ENCODE measurements at places on chromosomes 2 and 18. TPM values are rescaled to one million over a fixed set of nuclear protein-coding genes. Genes with fewer than 3 reads are reported as not detected.
A peak's percentile ranks its signal among the peaks of the same experiment; 100 is the strongest.

AGAP1 gene
- total RNA-seq: 15.4 TPM

MC4R gene
- not detected for total RNA-seq

LOXHD1 gene
- total RNA-seq: 0.32 TPM

NCKAP5 gene
- total RNA-seq: 2.2 TPM

PRSS56 gene
- 0.35 TPM for total RNA-seq

LINC00305 gene
- not detected for total RNA-seq

EFR3B gene
- 4.5 TPM for total RNA-seq

DOK6 gene
- 4.4 TPM for total RNA-seq

OSR1 gene
- total RNA-seq: 9.8 TPM

STON1 gene
- 17.7 TPM for total RNA-seq

DNA sequence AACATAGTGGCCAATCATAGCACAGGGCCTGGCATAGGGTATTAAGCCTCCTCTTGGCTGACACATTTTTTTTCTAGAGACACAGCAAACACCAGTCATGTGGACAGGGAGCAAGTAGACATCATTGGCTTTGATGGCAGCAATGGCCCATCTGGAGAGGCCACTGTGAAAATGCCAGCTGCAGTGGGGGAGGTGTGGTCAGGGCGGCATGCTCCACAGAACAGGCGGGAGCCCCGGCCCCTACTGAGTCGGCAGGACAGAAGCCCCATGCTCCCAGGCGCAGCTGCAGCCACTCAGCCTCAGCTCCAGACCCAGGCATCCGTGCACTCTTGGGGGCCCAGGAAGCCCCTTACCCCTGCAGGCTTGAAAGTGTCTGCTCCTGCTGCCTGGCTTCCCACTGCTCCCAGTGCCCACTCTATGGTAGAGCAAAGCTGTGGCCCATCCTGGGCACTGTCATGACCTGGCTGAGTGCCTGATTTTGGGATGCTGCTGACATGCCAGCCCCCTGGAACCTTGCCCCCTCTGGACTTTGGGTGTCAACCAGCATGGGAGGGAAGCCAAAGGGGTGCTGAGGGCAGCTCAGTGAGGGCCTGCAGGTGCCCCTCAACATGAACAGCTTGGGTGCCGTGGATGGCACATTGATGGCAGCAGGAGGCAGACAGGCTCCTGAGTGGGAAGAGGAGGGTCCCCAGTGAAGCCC lies 23.3 kb upstream of the UBE2F start:
- DNase-seq: no peak

GRCh38 chr2:238383743-238384380 lies 42.9 kb upstream of the ASB1 start:
- DNase-seq: no peak

DNA sequence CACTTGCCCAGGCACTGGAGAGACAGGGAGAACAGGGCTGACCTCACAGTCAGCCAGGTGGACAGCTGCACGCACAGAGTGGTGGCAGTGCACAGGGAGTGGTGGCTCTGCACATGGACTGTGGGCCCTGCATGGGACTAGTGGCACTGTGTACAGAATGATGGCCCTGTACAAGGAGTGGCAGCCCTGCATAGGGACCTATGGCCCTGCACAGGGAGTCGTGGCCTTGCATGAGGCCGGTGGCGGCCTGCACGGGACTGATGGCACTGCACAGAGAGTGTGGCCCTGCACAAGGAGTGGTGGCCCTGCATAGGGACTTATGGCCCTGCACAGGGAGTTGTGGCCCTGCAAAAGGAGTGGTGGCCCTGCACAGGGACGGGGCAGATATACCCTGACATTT lies 19.1 kb upstream of the STEAP3 start:
- no peak for DNase-seq

GRCh38 chr2:241298673-241299072 lies 16.8 kb downstream of the HDLBP start:
- DNase-seq: no peak

- DNase-seq: peak; percentile 51
Measured at GRCh38 chr2:120766470-120767351, 31.0 kb downstream of the GLI2 start.

GRCh38 chr2:108182489-108182888 lies 57.3 kb upstream of the SULT1C3 start:
- DNase-seq: no peak

GRCh38 chr2:230322561-230323384 lies 4.2 kb upstream of the SP140L start:
- no peak for DNase-seq

- DNase-seq: no peak
Measured at GRCh38 chr2:192286093-192286701, 91.5 kb upstream of the TMEFF2 start.

- DNase-seq: no peak
Measured at GRCh38 chr2:33317369-33318007, 159.0 kb upstream of the RASGRP3 start.

- DNase-seq: no peak
Measured at GRCh38 chr2:122011493-122012270, 256.2 kb downstream of the TSN start.

DNA sequence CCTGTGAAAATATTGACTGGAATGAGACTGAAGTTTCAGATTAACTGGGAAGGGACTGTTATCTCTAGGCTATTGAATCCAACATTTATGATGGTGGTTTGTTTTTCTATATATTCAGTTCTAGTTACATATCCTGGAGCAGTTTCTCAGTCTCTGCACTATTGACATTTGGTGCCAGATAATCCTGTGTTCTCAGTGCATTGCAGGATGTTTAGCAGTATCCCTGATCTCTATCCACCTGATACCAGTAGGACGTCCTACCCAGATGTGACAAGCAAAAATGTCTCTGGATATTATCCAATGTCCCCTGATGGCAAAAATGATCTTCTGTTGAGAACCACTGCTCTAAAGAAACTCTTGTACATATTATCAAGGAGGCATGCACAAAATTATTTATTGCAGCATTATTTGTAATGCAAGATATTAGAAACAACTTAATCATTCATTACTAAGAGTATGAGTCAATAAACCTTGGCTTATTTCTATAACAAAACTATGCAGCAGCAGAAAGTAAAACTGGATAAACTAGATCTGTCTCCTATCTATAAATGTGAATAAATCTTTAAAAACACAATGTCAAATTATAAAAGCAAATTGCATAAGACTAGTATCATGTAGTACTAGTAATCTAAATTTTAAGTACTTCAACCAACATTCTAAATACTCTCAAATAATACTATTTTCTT lies 369.3 kb upstream of the RND3 start:
- no peak for DNase-seq

DNA sequence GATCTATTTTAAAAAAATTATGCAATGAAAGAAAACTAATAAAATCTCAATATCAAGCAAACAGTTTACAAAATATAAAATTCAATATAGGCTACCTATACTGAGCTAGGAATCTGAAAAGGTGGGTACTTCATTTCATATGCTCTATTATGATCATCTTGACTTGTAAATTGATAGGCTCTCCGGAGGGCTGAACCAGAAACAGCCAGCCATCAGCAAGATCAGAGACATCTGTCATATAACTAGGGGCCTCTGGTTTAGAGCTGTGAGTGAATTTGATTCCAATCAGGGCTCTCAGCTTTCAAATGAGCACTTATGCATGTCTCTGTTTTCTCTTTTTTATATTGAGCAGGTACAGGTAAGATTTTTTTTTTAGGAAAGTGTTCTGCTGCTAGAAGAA lies 114.2 kb downstream of the SPHKAP start:
- DNase-seq: no peak

GRCh38 chr2:199940373-199940772 lies 14.9 kb downstream of the TYW5 start:
- DNase-seq: no peak

DNA sequence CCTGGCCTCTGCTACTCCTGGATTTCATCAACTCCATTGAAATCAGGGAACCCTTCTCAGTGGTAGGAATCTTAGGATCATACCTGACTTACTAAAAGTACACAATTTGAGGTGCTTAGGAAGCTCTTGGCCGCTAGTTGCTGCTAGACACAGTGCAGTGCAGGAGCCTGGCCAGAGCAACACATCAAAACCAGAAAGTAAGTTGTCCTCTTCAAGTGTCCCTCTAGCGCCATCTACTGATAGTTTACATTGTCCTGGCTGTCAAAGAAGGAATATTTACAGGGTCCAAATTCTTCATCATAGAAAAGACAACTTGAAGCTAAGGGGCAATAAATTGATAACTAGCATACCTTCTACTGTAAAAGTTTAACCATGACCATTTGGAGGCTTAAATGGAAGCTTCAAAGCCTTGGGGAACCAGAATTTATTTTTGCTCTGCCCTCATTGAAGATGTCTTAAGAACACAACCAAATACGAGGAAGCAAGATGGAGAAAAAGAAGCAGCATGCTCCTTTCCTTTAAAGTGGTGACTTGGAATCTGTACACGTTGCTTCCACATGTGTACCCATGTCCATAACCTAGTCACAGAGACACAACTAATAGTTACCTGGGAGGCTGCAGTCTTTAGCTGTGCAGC lies 889.1 kb upstream of the GCFC2 start:
- no peak for DNase-seq

GRCh38 chr2:33380001-33380609 lies 96.3 kb upstream of the RASGRP3 start:
- no peak for DNase-seq

- DNase-seq: no peak
Measured at GRCh38 chr18:3596637-3597384, 146.8 kb downstream of the TGIF1 start.

GRCh38 chr2:65566617-65567016 lies 134.2 kb upstream of the SPRED2 start:
- DNase-seq: no peak

DNA sequence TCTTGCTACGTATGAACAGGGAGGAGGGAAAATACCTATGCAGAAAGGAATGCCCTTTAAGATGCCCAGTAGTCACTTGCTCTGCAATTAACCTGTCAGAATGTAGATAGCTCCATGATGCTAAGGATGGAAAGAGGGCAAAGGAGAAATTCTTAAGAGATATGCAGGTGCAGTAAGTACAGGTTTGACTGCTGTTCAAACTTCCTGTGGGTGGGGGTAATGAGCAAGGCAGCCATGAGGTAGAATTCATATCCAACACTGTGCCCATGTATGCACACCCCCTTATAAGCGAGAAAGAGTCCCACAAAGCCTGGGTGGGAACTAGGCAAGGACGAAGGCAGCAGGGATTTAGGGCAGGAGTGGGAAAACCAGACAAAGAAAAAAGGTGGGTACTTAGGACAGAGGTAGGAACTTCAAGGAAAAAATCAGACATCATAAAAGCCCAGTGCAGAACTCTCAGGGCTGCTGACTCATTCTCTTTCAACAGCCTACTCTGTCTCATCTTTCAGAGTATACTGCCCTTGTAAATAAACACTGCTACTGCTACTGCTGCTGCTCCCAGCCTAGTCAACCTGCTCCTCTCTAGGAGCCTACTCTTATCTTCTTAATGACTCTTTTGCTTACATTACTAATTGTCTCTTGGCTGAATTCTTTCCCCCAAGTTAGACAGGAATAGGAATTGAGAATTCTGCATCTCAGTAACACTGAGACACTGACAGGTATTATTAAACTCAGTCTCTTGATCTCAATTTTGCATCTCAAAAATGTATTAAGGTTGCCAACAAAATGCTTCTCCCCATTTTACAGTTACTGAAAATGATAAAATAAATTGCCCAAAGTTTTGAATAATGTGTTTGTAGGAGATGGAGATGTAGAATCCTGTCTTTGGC lies 189.0 kb downstream of the PTH2R start:
- no peak for DNase-seq

DNA sequence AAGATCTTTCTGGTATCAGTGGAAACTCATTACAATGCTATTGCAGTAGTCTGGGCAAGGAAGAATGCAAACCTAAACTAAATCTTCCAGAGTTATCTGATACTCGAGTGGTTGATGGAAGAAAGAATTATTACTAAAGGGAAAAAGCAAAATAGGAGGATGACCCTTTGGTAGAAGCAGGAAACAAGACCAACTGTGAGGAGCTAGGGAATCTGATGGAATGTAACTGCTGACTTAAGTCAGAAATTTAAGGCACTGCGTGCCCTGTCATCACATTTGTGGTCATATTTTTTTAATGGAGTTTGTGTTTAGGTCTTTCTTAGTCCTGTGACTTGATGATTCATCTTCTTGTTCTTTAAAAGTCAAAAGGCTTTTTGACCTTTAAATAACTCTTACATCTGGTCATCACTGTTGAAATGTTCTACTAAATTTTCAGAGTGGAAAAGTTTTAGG lies 36.5 kb upstream of the ARMC9 start:
- DNase-seq: no peak

DNA sequence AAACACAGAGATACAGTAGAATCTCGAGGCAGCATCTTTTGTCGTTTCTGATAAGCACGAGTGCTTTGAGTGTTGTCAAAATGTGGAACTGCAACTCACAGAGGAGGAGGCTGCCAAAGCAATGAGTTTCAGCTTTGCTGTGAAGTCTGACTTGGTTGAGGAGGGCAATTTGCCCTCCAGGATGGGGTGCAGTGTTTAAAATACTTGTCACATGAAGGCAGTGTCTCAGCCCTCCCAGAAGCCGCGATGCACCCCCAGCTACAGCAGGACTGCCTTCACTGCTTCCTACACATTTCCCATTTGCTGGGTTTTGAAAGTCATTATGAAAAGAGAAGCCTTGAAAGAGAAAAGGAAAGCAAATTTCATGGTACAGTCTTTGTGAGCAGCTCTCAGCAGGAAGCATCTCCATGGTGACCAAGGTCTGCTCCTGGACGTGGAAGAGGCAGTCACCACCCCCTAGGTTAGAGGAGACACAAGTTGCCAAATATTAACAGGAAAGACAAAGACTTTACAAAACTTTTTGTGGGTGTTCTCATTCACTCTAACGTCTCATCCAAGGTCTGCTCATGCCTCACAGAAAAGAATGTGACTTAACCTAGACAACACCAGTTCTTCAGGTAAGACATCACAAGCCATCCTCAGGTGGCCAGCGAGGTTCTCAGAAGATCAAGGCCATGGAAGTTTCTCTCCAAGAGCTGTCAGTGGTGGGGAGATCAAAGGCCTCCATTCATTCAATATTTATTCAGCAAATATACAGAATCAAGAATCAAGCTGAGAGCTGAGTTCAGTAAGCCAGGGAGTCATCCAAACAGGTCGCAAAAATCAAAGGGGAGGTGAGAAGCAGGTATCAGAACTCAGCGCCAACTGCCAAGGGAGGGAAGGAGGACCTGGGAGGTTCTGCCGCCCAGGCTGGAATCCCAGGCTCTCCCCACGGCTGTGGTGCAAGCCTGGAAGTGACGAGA lies 476.0 kb downstream of the EIPR1 start:
- no peak for DNase-seq

- DNase-seq: no peak
Measured at GRCh38 chr2:9156483-9156882, 50.1 kb upstream of the ASAP2 start.

GRCh38 chr2:37866171-37866934 lies 58.7 kb upstream of the RMDN2 start:
- DNase-seq: no peak

GRCh38 chr2:211435331-211435730 lies 878.9 kb downstream of the CPS1 start:
- no peak for DNase-seq

DNA sequence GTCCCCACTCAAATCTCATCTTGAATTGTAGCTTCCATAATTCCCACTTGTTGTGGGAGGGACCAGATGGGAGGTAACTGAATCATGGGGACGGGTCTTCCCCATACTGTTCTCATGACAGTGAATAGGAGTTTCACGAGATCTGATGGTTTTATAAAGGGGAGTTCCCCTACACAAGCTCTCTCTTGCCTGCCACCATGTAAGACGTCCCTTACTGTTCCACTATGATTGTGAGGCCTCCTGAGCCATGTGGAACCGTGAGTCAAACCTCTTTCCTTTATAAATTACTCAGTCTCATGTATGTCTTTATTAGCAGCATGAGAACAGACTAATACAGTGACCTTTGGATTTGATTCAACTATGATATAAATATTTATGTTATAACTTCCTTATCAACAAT lies 78.0 kb downstream of the CYRIA start:
- no peak for DNase-seq

All from ovary (tissue), 10 donors.